ENCODE measurements at places on chromosomes 1 and 21. TPM values are rescaled to one million over a fixed set of nuclear protein-coding genes. Genes with fewer than 3 reads are reported as not detected.
A peak's percentile ranks its signal among the peaks of the same experiment; 100 is the strongest.

DNA sequence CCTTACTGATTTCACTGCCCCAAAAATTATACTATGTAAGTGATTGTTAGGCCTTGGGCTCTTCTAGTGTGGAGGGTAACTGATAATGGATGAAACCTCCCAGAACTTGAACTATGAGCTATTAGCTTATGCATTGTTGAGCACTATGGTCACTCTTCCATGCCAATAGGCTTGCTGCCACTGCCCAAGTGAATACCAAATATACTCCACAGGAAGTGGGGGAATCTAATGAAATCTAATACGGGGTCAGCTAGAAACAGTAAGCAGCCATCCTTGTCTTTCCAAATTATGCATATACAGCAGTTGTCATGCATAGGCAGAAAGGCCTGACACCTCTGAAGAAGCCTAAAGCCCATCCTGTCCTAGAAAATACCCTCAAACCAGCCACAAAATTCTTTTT, 198.7 kb upstream of the PTBP2 start:
- no peak overlapping the region for H3K4me3 ChIP-seq
- no peaks in the 10 kb centered on the region for H3K4me1 ChIP-seq
- no peak for DNase-seq
- H3K27me3 ChIP-seq, result peaks cover 5% of the 10 kb centered on the region
- no peaks in the 10 kb centered on the region for H3K36me3 ChIP-seq

- H3K4me1 ChIP-seq, result peaks cover 3% of the 10 kb centered on the region
- H3K36me3 ChIP-seq, result no peaks in the 10 kb centered on the region
- peaks cover 11% of the 10 kb centered on the region for H3K27me3 ChIP-seq
- H3K4me3 ChIP-seq, result peak within 1 kb of the TSS; percentile 54
Observed at GRCh38 chr1:6260961-6261614, at the start of gene GPR153. TSS of gene GPR153 (minus strand) at chr1:6261098. CDS start at chr1:6254905, 6,193 bp downstream.

Gene VPS13D
- total RNA-seq, result 23.3 TPM

Gene DCST1
- total RNA-seq, result not detected

DNA sequence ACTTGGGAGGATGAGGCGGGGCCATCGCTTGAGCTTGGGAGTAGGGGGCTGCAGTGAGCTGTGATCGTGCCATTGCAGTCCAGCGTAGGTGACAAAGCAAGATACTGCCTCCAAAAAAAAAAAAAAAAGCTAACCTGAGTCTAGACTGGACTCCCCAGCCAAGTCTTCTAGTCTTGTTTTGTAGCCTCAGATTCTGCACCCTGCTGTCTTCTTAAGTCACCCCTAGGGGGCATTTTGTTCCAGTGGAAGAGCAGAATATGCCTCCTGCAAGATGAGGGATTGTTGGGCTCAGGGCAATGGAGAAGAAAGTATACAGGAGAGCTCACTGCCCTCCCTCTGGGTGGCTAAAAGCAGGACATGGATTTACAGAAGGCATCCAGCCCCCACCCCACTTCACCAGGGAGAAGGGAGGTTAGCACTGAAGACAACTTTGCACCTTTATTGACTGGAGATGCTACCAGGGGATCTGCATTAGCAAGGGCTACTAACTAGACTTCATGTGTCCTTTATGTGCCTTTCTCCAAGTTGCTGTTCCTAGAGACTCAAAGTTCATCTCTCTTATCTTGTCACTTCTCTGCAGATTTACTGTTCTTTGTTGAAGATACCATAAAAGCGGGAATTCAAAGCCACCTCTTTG, 15.3 kb upstream of the RNF187 start:
- H3K27ac ChIP-seq, result no peak overlapping the region
- no peaks in the 10 kb centered on the region for H3K4me1 ChIP-seq
- peaks cover 25% of the 10 kb centered on the region for H3K27me3 ChIP-seq
- no peaks in the 10 kb centered on the region for H3K36me3 ChIP-seq
- H3K4me3 ChIP-seq, result no peak overlapping the region

- no peaks in the 10 kb centered on the region for H3K27me3 ChIP-seq
- H3K4me3 ChIP-seq, result peak overlapping the region; percentile 97
- H3K27ac ChIP-seq, result peak overlapping the region; percentile 98
- H3K4me1 ChIP-seq, result peaks cover 69% of the 10 kb centered on the region
- peak; percentile 88 for DNase-seq
Observed at GRCh38 chr1:155008015-155008941, 5.7 kb downstream of the ZBTB7B start.
